ENCODE measurements at places on chromosomes 2 and 18.

- DNase-seq = no peak
Measured at GRCh38 chr18:58175786-58176176, 131.8 kb downstream of the NEDD4L start.

GRCh38 chr2:31411771-31412170, 2.8 kb downstream of the XDH start:
- DNase-seq = no peak

- no peak for DNase-seq
Measured at GRCh38 chr18:12819322-12819721, 64.7 kb downstream of the PTPN2 start.

GRCh38 chr2:67600222-67600871, 203.2 kb downstream of the ETAA1 start:
- DNase-seq = no peak

DNA sequence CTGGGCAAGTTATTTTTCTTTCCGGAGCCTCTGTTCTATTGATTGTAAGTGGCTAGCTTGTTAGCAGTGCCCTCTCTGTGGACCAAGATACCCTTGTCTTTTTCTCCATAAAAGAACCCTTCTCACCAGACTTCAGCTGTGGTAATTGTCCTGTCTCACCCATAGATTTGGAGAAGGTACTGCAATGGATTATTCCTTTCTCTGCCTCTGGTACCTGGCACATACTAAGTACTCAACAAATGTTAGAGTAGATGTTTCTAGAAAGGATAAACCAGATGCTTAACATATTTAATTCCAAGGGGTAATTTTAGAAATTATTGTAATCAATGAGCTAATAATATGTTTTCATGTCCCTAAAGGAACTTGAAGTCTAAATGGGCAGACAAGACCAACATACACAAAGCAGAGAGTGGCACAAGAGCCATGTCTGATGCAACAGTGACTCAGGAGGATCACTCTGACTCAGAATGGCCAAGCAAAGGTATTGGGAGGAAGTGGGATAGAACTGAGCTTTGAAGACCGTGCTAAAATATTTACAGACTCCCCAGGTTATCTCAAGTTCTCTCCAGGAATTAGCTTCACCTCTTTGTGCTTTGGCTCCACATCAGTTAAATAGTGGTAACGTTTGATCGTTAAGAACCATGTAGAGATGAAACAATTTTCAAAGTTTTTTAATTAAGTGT, 129.7 kb upstream of the OSR1 start:
- DNase-seq = no peak

DNA sequence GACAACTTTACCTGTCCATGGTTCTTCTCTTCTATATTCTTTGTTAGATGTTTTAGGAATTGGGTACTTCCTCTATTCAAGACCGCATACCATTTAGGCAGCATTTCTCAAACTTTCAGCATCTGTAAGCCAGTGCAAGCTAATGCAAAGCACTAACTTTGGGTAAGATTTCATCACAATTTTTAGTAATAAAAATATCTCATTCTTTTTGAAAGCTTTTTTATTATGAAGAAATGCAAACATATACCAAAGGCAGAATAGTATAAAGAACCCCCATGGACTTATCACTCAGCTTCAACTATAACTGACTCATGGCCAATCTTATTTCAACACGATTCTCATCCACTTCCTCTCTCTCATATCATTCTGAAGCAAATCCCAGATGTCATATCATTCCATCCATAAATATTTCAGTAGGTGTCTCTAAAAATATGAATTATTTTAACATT, 32.9 kb downstream of the INO80C start:
- no peak for DNase-seq

DNA sequence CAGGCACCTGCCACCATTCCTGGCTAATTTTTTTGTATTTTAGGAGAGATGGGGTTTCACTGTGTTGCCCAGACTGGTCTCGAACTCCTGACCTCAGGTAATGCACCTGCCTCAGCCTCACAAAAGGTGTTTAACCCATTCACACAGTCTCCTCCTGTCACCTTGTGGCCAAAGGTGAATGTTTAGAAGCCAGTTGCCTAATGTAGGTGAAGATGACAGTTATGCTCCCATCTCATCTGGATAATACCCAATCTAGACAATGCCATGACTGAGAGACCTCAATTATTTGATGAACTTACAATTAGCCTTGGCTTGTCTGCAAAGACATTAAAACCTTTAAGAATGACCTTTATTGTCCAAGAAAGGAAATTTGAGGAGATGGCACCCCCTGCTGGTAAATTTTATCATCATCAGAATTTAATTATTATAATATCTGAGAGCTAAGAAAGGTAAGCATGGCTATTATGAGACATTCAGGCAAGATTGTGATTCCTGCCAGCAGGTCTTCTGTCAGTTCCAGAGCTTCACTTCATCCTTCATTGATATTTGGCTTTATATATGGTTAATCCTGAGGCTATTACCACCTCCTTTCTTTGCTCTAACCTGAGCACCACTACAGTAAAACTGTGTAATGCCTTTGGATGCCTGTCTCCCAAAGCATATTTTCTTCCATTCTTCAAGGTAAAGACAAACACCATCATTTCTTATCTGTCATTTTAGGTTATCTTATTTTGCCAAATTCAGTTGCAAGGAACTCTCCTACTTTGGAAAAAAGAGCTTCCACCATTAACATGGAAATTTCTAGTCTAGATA, 117.6 kb downstream of the FAM124B start:
- peak; percentile 69 for DNase-seq

- DNase-seq = peak; percentile 6
Measured at GRCh38 chr2:38978296-38978903, 88.7 kb downstream of the ARHGEF33 start.

DNA sequence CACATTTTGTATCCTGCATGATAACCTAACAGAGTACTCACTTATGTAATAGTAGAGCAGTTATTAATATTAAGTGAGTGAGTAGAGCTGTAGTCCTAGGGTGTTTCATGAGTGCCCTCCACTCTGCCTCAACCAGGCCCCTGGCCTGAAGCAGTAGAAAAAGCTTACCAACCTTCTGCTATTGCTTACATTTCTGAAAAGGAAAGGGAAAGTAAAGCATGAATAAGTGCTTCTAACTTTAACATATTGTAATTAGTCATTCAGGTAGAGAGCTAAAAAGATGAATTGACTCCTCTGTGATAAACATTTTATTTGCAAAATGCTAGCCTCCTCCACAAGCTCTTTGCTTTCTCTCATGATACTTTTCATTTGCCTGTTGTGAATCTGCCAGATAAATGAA, 94.7 kb upstream of the RPE start:
- DNase-seq = no peak

- no peak for DNase-seq
Measured at GRCh38 chr2:16755442-16755841, 89.8 kb upstream of the CYRIA start.

GRCh38 chr2:46561731-46562450, 82.5 kb downstream of the TMEM247 start:
- DNase-seq = no peak

- DNase-seq = no peak
Measured at GRCh38 chr2:221304916-221305315, 267.2 kb downstream of the EPHA4 start.

DNA sequence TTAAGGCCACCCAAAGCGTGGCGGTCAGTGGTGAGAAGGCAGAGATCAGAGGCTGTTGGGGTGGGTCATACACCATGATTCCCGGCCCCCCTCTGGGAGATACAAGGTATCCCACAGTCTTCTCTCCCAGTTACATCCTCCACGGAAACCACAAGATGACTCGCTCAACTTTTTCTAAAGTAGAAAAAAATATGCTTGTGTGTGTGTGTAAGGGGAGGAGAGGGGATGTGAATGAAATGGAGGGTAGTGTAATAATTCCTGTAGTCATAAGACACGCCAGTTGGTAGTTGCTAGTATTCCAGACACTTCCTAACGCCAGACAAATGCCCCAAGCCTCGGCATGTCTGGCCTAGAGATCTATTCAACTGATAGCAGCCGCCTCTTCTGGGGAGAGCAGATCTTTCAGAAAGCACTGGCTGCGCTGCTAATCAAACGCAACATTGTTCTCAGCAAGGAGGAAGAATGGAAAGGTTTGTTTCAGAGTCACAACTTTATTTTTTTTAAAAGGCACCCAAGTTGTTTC, 143.5 kb downstream of the TGIF1 start:
- DNase-seq = no peak

- peak; percentile 31 for DNase-seq
Measured at GRCh38 chr2:190804182-190804795, 76.3 kb upstream of the GLS start.

DNA sequence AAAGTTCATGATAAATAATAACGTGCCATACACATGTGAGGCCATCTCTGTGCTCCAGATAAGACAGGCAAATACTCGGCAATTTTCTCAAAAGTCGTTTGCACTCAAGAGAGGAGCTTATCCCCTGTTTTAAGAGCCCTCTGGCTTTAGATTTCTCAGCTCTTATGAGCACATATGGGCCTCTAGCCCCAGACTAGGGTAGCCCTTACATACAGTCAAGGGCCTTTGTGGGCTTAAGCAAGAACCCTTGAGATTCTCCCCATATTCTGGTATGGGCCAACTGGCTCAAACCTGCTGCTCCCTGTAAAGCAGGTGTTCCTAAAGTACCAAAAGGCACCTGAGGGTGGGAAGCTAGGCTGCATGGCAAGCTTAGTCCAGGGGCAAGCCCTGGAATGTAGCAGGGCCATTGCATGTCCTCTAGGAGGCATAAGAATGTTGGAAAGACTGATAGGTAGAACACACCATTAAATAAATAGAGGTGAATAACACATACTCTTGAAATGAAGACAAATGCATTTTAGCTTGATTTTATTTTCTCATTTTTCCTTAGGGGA, 66.1 kb downstream of the FASTKD2 start:
- no peak for DNase-seq

DNA sequence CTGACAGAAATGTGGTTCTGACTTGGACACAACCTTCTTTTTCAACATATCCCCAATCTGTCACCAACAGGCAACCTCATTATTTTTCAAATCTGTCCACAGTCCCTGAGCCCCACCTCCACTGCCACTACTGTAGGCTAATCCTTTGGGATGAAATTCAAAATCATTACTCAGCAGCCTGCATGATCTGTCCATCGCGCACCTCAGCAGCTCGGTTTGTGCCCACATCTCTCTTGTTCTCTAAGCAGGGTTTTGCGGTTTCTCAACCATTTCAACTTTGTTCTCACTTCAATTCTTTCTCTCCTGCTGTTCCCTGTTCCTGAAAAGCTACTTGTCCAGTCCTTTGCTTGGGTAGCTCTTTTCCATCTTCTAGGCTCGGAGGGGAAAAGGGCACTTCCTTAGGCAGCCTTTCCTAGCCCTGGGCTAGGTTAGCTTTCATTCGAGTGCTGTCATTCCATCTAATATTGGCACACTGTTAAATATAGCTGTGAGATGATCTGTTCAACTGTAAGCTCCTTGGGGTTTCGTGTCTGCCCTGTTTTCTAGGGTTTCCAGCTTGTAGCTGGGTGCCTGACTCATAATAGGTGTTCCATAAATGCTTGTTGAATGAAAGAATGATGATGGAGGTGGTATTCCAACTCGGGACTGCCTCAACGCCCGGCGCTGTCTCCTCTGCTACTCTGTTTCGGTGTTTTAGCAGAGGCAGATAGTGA, 653 bp upstream of the ANKAR start:
- DNase-seq = no peak

GRCh38 chr2:124339709-124340108, 314.6 kb downstream of the CNTNAP5 start:
- DNase-seq = no peak

Data from midbrain (tissue), 1 donor.